ENCODE measurements at places on chromosomes 7 and 10.

- DNase-seq: no peak
Measured at GRCh38 chr10:123485341-123485960, 180.7 kb upstream of the GPR26 start.

DNA sequence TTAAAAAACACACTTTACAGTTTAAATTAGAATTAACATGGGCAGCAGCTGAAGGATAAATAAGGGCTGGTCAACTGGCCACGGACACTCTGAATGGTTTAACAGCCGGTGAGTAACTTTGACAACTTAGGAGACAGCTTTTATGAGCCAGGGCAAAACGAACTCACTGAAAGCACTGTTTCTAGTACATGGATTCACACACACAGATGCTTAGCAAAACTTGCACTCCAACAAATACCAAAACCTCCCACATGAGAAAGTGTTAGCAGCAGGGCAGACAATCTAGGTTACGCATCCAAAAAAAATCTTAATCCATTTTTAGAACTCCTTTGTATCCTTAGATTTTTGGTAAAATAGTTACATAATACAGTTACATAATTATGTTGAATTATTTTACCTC is 486.4 kb downstream of the PHTF2 start:
- DNase-seq: no peak

DNA sequence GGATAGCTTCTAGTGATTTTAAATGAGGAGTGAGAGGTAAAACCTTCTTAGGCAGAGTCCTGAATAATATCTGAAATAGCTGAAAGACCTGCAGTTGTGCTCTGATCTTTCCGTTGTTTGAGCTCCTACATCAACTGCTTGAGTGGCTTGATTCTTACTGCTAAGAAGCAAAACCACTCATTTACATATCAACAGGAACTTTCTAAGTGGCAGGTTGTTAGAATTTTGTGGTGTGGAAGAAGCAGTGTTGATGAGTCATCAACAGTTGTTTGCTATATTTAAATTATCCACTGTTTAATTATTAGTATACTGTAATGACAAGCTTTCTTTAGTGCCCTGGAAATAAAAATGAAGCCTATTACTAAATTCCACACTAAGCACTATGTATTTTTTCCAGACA is 689.5 kb downstream of the DNAJB9 start:
- peak; percentile 33 for DNase-seq

DNA sequence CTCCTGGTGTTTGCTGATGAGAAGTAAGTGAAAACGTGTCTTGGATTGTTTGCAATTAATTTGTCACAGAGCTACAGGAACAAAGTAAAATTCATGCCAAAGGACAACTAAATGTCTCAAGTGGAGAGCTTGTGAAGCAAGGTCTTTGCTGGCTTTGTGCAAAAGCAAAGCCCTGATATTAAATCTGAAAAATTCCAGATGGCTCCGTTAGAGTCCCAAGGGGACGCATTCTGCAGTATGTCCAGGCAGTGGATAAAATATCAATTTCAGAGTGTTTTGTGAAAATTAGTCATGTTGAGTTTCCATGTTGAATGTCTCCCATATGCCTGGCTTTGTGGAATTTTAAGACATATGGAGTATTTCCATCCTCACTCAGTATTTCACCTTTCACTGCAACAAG is 102.5 kb upstream of the PTN start:
- DNase-seq: no peak

- DNase-seq: no peak
Measured at GRCh38 chr7:155824227-155824886, 12.1 kb upstream of the SHH start.

- no peak for DNase-seq
Measured at GRCh38 chr10:123553810-123554430, 112.2 kb upstream of the GPR26 start.

DNA sequence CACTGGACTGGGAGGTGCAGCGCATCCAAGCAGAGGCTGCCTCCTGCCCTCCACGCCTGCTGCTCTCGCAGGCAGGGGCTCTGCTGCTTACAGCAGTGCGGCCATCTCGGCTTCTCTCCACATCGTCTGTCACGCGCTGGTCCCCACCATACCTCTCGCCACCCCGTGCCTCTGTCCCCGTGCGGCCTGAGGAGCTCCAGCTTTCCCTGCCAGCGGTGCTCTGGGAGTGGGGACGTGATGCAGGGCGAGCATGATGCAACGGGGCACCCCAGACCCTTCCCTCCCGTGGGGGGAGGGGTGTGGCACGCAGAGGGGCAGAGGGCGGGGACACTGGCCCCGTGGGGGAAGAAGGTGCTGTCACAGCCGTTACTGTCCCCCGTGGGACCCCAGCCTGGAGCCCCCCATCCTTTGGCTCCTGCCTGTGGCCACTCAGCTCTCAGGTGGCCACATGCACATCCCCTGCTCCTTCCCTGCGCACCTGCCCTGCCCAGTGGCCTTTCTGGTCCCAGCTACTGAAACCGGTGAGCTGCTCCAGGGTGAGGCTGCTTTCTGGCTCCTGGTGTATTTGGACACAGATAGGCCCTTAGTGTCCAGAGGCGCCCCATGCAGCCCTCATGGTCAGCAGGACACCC is 9.0 kb downstream of the GET4 start:
- no peak for DNase-seq

DNA sequence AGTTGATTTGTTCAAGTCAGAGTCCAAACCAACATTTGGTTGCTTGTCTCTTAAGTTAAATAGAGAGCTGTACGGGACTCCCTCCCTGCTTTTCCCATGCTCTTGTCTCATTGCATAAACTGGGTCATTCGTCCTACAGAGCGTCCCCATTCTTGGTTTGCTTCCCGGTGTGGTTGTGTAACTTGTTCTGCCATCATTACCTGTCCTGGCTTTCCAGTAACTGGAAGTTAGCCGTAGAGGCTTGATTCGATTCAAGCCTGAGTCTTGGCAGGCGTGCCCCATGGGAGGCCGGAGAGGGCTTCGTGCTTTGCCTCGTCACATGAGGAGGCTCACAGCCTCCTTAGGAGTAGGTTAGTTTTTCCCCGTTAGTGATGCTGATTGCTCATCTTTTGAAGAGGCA is 40.2 kb downstream of the FBH1 start:
- no peak for DNase-seq

- no peak for DNase-seq
Measured at GRCh38 chr7:66928388-66928787, 7.4 kb downstream of the TMEM248 start.

DNA sequence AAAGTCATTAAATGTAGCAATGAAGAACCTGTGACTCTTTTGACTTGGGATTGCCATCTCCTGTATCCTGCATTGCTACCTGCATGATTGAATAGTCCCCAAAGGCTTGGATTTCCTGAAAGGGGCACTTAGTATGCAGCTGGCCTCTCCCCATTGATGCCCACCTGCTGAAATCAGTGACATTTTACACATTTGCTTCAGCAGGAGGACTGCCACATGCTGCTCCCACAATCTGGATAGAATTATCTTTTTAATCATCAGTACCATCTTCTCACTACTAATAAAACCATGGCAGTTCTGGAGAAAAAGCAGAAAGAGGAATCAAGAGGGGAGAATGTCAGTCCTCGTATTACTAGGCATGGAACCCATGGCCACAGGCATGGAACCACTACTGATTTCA is 67.8 kb downstream of the SLC13A1 start:
- DNase-seq: no peak

DNA sequence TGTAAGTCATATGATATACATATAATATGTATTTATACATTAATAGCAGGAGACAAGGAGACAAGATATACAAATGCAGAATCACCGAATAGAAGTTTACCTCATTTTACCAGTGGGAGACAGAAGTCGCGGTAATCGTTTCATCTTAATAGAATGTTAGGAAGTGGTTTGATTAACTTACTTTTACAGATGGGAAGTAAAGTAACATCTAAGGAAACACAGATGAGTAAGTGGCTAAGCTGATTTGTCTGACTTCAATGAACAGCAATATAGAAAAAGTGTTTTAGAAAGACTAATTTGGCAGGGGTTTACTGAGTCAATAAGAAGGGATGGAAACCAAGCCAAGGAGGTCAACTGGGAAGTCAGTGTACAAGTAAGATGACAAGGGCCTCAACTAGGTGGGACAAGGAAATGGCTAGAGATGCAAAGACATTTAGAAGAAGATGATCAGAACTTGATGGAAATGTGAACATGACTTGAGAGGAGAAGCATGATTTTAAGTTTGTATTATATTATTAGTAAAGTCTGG is 36.2 kb upstream of the FAM133B start:
- no peak for DNase-seq

- peak; percentile 5 for DNase-seq
Measured at GRCh38 chr7:154672659-154673415, 330.1 kb downstream of the PAXIP1 start.

DNA sequence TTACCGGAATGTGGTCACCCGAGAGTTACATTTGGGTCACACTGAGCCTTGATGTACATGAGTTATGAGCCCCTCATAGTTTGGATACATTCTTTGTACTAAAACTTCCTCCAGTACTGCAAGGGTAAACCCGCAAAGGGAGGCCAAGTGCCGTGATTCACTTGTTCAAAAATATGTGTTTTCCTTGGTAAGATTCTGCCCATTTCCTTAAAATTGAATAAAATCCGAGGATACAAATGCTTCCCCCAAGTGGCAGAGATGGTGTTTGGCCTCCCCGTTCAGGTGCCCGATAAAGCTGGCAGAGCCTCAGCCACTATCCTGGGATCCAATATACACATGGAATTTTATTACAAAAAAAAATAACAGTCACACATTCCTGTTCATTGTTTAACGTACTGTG is 268.3 kb downstream of the DIP2C start:
- DNase-seq: no peak

- no peak for DNase-seq
Measured at GRCh38 chr10:93028883-93029282, 31.7 kb upstream of the CYP26C1 start.

DNA sequence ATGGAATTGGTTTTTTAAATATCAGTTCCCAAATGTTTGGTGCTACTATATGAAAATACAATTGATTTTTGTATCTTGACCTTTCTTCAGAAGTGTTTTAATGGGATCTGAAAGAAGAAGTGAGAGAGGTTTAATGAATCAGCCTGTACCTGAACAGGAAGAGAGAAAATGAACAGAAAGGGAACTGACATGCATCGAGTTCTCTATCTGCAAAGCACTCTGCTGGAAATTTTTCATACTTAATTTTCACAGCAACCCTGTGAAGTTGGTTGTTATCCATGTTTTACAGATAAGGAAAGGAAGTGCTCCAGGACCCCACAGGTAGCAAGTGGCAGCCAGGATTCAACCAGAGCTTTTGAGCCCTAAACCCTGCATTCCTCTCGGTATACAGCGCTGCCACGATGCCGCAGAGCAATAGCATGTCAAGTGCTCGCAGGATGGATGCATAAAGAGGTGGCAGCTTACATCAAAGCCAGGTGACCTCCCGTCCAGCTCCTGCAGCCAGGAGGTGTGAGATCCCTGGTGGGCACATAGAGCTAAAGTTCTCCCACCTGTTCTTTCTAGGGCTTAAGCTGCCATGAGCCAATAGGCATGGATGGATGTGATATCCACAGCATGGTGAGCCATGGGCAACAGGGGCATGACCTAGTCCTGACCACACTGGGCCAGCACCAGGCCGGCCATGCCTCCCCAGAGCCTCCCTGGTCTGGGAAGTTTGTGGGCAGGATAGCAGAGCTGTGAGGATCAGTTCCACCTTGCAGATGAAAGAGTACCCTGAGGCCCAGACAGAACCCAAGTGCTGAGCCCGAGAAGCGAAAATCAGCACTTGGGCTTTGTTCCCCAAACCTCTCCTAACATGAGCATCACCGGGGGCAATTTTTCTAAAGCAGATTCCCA is 57.2 kb downstream of the CALML3 start:
- DNase-seq: no peak

DNA sequence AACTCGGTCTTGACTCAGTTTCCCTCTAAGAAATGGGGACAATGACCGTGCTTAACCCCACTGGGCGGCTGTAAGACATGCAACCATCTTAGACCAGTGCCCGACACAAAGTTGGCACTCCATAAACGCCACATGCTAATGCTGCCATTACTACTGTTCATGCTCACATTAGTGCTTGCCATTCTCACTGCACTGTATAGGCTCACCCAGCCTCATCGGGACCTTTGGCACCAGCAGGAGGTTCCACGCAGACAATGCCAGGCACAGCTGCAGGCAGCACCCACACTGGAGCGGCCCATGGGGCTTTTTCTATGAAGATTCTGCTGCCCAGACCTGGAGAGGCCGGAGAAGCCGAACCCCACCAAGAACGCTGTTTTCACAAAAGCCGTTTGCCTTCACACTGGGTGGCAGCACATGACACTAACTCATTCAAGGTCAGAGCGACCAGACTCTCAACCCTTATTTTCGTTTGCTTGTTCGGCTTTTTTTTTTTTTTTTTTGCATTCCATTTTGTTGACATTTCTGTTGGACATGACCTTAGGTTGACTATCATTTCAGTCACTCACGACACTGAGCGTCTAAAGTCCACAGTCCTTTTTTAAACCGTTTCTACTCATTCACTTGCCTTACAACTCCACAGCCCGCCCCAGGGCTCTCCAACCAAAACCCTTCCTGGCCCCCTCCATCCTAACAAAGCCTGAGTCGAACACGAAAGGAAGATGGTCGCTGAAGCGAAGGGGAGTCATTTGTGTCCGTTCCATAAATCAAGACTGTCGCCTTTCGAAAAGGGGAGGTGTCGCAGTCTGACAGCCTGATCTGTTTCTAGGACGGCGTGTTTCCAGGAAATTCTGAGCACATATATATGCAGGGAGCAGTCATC is 124.4 kb upstream of the RNF32 start:
- no peak for DNase-seq

DNA sequence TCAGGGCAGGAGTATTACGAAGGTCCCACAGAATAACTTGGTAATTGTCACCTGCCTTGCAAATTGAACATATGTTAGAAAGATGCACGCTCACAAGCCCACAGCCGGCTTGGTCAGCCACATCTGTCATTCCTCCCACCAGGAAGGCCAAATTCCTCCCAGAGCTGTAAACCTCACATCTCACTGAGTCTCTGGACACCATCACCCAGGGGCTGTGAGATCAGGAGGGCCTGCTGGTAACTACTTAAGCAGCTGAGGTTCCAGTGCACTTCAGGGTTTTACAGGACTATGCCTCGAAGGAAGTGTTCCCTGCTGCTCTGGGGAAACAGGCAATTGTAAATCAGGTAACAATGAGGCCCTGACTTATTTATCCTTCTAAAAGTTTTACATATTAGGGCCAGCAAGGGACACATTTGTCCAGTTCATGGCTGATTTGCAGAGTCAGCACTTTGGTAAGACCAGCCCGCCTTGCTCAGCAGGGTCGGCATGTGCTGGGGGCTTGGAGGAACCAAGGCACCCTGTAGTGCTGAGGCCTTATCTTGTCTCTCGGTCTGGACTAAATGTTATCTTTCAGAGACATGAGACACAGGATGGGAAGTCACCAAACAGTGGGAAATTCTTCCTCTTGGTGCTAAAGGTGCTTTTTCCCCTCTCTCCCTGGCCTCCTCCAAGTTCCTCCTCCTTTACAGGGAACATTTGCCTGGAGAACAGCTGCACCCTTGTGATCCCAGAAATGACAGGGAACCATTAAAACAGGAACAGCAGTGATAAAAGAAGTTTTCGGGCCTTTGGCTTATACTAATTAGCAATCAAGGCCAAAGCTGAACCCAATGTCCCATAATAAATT is 34.3 kb downstream of the PYROXD2 start:
- DNase-seq: peak; percentile 34

Data from OCI-M1 (cell line).